ENCODE measurements at places on chromosomes 1 and 21.

- no peak for DNase-seq
Measured at GRCh38 chr1:41328001-41328615, 33.1 kb upstream of the FOXO6 start.

DNA sequence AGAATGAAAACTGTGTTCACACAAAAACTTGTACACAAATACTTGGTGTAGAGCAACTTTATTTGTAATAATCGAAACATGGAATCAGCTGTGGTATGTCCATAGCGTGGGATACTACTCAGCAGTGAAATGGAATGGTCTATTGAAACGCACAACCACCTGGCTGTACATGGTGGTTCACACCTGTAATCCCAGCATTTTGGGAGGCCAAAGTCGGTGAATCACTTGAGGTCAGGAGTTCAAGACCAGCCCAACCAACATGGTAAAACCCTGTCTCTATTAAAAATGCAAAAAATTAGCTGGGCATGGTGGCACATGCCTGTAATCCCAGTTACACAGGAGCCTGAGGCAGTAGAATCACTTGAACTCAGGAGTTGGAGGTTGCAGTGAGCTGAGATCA is 356.8 kb downstream of the RYR2 start:
- DNase-seq = no peak

DNA sequence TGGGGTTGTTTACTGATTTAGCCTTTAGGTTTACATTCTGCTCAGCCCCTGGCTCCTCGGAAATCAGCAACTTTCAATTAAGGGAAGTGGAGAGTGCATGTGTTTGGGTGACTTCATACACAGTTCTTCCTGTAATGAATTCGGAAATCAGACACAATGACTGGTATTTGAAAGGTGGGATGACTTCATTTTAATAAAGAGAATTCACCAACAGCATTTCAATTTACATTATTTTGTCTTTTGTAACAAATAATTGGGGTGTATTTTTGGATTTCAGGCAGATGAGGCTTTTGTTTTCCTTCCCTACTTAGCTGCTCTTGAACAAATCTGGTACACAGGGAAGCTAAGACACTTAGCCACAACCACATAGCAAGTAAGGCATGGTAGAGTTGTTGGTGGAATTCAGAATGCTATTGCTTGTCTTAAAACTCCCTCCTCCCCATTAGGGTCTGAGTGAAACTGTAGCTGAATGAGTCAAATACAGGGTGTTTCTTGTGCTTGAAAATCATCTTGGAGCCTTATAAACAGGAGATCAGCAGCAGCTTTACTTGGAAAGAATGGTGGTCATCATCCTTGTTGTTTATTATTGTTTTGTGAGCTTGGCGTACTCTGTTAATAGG is 917 bp downstream of the STX12 start:
- DNase-seq = peak; percentile 85

GRCh38 chr1:201536558-201536957 is 2.4 kb upstream of the NAV1 start:
- peak; percentile 65 for DNase-seq

- DNase-seq = no peak
Measured at GRCh38 chr1:9443913-9444445, 95.3 kb upstream of the SLC25A33 start.
